ENCODE measurements at places on chromosomes 3 and 15. TPM values are rescaled to one million over a fixed set of nuclear protein-coding genes. Genes with fewer than 3 reads are reported as not detected.

PRSS50 gene
- total RNA-seq = 2.9 TPM

UBA7 gene
- 77.4 TPM for total RNA-seq

CERS3 gene
- total RNA-seq = under 0.01 TPM

GRK7 gene
- total RNA-seq = 0.15 TPM

ZNF619 gene
- total RNA-seq = 8.3 TPM

SERINC4 gene
- total RNA-seq = not detected

GP9 gene
- 0.48 TPM for total RNA-seq

CHST2 gene
- 3.0 TPM for total RNA-seq

DNA sequence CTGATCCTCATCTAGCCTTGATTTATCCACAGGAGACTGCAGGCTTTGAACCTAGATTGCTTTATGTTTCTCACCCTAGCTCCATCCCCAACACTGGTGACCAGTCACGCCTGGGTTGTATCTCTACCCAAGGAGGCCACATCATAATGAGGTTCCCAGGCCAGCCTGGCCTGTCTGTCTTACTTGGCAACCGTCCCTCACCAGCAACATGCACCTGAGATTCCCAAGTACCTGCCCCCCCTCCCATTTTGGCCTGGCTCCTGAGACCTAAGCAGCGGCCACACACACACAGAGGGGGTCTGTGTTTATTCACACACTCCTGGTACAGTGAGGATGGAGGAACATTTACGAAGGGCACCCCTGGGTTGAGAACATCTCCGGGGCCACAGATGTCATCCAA, 2.4 kb downstream of the CAMK2N2 start:
- no peak for DNase-seq

DNA sequence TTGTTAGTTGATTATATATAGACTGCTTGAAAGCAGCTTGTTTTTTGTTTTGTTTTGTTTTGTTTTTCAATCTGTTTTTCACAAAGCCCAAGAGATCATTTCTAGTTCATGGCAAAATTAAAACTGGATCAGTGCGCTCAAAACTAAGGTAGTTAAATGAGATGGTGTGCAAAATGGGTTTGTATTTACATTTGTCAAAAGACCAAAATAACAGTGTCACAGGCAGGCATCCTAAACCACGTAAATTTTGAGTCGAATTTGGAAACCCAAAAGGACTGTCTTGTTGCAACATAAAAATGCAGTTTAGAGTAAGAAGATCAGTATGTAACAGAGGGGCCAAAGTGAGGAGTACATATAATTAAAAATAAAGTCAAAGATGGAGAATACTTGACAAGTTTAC, 2.4 kb downstream of the DMXL2 start:
- no peak for DNase-seq

DNA sequence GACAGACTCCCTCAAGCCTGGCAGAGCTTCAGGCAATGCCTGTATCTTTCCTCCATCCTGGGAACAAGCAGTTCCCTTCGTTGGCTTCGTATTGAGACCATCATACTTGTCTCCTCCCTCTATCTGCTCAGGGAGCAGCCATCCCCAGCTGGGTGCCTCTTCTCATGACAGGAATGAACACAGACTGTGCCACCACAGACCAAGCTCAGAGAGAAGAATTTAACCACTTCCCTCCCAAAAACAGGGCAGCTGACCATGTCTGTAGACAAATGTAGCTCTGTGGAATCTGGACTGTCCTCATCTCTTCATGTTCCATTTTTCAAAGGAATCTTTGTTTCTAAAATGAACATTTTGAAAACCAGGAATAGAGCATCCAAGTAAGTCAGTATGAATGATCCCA, 245.4 kb downstream of the ERC2 start:
- DNase-seq = no peak

DNA sequence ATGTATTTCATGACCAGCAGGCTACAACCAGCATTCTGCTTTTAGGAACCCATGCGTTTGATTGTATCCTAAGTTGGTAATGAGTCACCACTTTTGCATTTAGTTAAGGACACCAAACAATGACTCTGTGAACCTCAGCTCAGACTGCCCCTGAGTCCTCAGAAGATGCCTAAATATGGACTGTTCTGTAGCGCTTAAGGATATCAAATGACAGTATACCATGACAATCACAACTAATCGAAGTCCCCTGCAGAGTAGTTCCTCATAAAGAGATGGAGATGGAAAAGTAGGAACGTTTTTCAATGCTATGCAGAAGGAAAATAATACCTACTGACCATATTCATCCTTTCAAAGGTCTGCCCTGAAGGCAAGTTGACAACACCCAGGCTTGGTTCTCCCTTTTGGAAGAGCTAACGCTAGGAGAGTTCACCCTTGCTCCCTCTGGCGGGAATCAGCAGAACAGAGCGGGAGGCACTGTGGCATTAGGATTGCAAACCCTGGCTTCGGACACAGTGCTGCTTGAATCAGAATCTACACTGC, 508.6 kb downstream of the FHIT start:
- no peak for DNase-seq

- no peak for DNase-seq
These were observed 168.1 kb downstream of the EFHB start for GRCh38 chr3:19765954-19766353.

DNA sequence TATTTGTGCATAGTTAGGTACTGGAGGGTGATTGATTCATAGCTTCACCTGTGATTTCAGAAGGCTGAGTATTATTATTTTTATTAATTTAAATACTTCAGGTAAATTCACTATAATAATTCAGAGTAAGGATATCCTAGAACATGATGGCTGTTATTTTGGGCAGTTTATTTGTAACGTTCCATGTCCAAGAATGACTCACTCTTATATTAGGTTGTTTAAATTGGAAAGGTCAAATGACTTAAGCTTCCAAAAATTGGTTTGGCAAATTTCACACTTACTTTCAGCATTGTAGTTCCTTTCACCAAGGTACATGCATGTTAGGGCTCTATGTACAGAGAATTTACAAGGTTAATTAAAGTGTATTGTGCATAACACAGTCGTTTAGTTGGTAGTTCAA, 120.2 kb downstream of the EPHA3 start:
- DNase-seq = no peak

DNA sequence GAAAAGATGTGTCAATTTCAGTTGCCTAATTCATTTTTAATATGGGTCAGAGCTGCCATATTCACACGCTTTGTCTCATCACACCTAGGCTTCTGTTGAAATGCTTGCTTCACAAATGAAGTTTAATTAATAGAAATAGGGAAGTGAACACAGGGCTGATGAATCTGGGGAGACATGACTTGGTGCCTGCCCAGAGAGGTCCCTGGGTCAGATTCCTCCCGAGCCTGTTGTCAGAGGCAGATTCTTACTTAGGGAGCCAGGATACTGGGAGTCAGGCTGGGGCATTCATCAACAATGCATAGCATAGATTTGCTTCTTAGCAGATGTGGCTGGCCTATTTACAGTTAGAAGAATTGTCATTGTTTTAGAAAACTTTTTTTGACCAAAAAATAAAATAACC, 90.6 kb downstream of the CACNA1D start:
- DNase-seq = no peak

- DNase-seq = no peak
These were observed 28.1 kb downstream of the CHST2 start for GRCh38 chr3:143147707-143148106.

DNA sequence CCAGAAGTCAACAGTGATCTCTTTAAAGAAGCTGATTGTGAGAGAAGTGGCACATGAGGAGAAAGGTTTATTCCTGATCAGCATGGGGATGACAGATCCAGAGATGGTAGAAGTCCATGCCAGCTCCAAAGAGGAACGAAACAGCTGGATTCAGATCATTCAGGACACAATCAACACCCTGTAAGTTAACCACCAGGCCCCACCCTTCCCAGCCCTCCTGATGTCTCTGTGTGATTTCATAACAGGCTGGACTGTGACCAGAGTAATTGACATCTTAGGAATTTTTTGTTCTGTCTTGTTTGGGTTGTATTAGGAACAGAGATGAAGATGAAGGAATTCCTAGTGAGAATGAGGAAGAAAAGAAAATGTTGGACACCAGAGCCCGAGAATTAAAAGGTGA, 67.7 kb downstream of the KLHL25 start:
- no peak for DNase-seq

DNA sequence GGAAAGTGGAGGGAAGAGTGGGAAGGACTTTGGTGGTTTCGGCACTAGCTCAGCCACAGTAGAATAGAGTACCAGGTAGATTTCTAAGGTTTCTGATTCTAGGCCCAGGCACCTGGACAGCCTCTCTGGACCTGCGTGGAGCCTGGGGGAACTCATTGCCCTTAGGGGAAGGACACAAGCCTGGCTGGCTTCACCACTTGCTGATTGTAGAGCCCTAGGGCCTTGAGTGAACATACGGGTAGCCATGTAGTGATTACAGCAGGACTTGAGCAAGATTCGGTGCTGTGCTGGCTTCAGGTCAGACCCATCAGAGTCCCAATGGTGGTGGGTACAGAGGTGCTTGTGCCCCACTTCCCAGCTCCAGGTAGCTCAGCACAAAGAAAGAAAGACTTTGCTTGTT, 47.0 kb downstream of the FAM81A start:
- DNase-seq = no peak

DNA sequence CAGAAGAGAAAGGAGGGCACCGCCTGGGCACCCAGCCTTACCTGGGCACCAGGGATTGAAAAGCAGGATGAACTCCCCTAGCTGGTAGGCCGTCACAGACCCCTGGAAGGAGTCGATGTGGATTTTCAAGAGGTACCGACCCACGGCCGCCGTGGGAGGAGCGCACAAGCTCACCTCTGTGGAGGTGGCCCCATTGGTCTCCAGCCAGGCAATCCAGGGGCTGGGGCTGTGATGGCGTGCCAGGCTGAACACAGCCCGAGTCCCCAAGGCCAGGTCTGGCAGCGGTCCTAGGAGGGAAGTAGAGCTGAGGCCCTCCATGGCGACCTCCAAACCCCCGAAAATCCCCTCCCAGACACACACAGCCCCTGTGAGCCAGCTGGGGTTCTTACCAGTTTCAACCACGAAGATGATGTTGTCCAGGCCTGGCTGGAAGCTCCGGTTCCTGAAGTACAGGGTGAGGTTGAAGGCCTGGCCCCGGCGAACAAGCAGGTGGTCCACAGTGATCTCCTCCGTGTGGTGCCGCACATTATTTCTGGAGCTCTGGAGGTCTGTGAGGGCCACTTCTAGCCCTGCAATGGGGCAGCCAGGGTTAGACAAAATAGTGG, 6.6 kb downstream of the TGM5 start:
- no peak for DNase-seq

- DNase-seq = no peak
These were observed 19.8 kb downstream of the PRR23E start for GRCh38 chr3:127212711-127213110.

DNA sequence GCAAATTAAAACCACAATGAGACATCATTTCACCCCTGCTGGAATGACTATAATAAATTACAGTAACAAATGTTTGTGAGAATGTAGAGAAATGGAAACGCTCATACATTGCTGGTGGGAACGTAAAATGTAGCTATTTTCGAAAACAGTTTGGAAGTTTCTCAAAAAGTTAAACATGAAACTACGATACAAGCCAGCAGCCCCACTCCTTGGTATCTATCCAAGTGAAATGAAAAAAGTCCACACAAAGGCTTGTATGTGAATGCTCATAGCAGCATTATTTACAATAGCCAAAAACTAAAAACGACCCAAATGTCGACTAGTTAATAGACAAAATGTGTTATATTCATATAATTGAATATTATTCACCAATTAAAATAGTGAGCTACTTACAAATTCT, 22.9 kb upstream of the CFAP20DC start:
- DNase-seq = no peak

DNA sequence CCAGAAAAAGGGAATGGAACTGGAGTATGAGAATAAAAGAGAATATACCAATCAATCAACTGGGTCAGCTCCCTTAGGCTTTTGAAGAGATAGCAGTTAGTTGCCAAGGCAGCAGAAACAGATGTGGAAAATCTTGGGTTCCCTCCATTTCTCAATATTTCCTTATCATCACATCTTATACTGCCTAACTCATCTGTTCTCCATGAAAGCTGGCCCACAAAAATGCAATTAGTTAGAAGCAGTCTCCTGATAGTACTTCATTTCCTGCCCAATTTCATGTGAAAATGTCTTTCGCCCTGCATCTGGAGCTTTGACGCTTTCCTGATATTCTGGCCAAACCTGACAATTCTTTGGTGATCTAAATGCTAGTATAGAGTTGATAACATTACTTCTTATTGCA, 30.1 kb upstream of the SPTSSB start:
- no peak for DNase-seq

GRCh38 chr15:36334059-36334458, 245.4 kb upstream of the CDIN1 start:
- no peak for DNase-seq

DNA sequence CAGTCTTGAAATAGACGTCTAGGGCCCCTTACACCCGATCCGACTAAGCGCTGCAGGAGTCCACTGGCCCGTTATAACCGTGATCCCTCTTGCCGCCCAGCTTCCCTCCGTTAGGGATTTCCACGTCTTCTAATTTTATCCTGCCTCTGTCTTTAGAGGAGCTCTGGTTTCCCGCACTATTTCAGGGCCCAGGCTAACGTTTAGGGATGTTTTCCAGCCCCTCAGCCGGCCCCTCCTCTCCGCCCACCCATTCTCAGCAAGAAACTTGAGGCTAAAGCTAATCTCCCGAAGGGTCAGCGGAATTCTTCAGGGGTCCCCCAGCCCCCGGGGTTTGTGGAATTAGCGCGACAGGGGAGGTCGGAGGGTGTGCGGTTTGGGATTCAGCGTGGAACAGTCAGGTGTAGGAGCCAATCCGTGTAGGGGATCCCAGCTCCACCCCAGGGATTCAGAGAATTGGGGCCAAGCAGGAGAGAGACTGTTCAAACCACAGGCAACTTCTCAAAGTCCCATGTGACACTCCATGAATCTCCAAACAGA, 1.6 kb downstream of the PTX3 start:
- no peak for DNase-seq

DNA sequence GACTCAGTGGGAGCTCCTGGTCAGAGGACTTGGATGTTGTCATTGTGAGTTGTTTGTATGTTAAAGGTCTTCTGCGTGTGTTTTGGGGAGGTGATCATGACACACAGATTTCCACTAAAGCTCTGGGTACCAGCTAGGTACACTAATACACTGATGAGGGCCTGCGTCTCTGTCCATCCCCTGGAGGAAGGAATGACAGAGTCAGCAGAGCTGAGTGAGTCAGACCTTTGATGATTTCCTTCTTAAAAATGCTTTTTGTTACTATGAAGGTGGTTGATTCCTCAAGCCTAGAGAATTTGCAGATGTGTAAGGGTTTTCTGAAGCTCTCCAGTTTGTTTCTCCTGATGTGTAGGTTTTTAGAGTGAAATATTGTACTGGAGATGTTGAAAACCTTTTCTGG, 424.1 kb upstream of the TPM1 start:
- no peak for DNase-seq

GRCh38 chr3:14647976-14648955, 3.3 kb upstream of the CCDC174 start:
- no peak for DNase-seq
